Gastrocnemius medialis (tissue), 4 donors: ENCODE measurements at places on chromosomes 12 and 14. TPM values are rescaled to one million over a fixed set of nuclear protein-coding genes. Genes with fewer than 3 reads are reported as not detected.

GRCh38 chr14:104644656-104645378 lies 40.2 kb upstream of the TMEM179 start:
- H3K27ac ChIP-seq, result no peak overlapping the region
- H3K4me1 ChIP-seq, result no peaks in the 10 kb centered on the region
- H3K4me3 ChIP-seq, result no peak overlapping the region
- H3K27me3 ChIP-seq, result peaks cover 4% of the 10 kb centered on the region
- no peak for DNase-seq

DNA sequence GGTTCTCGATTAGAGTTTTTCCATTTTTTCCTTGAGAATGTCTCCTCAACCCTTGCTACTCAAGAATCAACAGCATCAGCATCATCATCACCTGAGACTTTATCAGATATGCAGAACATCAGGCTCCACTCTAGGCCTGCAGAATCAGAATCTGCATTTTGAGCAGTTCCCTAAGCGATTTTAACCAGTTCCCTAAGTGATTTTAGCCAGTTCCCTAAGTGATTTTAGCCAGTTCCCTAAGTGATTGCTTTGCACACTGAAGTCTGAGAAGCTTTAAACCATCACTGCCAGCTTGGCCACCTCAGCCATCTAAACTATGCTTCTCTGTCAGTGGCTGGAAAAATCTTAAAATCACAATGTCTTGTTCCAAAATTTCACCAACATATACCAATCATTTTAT lies 29.4 kb upstream of the SLC38A1 start:
- H3K4me1 ChIP-seq, result no peaks in the 10 kb centered on the region
- no peak overlapping the region for H3K4me3 ChIP-seq
- no peak overlapping the region for H3K27ac ChIP-seq
- H3K27me3 ChIP-seq, result no peaks in the 10 kb centered on the region

DNA sequence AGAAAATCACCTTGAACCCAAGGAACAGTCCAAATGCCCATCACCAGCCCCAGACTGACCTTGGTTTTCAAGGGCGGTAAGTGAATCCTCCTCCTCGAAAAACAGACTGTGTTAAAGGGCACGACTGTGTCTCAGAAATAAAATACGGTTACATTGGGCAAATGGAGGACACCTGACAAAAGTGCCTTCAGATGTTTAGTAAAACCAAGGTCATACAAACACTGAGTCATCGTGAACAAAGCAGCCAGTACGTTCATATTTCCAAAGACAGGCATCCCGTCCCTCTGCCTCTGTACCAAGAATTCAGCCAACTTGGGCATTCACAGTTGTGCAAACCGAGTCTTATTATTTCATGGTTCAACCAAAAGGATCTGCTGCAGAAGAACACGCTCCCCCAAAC lies 25.9 kb downstream of the FOXN3 start:
- H3K27ac ChIP-seq, result peak overlapping the region; percentile 80
- peak; percentile 69 for DNase-seq
- H3K36me3 ChIP-seq, result no peaks in the 10 kb centered on the region
- H3K4me1 ChIP-seq, result peaks cover 52% of the 10 kb centered on the region
- no peaks in the 10 kb centered on the region for H3K27me3 ChIP-seq

DNA sequence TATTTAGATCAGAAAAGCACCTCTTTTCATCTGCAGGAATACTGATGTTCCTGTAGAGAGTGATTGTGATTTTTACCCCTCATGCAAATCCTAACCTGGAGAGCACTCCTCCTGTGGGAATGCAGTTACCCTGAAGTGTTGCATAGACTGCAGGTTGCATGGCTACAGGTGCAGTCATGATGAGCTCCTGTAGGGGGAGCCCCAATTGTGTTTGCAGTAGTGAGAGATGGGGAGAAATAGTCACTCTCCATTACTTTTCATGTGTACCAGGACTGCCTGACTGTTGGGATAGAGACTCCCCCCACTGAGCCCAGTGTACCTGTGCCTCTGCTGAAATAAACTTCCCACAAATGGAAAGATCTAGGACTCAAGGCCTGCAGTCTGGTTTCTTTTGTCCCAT lies 1086.5 kb downstream of the SLC6A15 start:
- H3K27me3 ChIP-seq, result no peaks in the 10 kb centered on the region
- no peak overlapping the region for H3K4me3 ChIP-seq
- H3K27ac ChIP-seq, result no peak overlapping the region
- H3K4me1 ChIP-seq, result no peaks in the 10 kb centered on the region
- H3K36me3 ChIP-seq, result no peaks in the 10 kb centered on the region
- no peak for DNase-seq

GRCh38 chr12:9391815-9392214 lies 183.6 kb upstream of the PZP start:
- no peaks in the 10 kb centered on the region for H3K4me1 ChIP-seq
- H3K27me3 ChIP-seq, result no peaks in the 10 kb centered on the region
- no peaks in the 10 kb centered on the region for H3K36me3 ChIP-seq
- no peak overlapping the region for H3K4me3 ChIP-seq
- H3K27ac ChIP-seq, result no peak overlapping the region
- no peak for DNase-seq

- H3K4me3 ChIP-seq, result no peak overlapping the region
- no peaks in the 10 kb centered on the region for H3K4me1 ChIP-seq
- DNase-seq, result no peak
- H3K27ac ChIP-seq, result no peak overlapping the region
- no peaks in the 10 kb centered on the region for H3K36me3 ChIP-seq
Observed at GRCh38 chr12:127582074-127582473, 684.9 kb upstream of the TMEM132C start.

GRCh38 chr12:127941332-127941731 lies 325.6 kb upstream of the TMEM132C start:
- H3K36me3 ChIP-seq, result no peaks in the 10 kb centered on the region
- H3K27me3 ChIP-seq, result no peaks in the 10 kb centered on the region
- H3K4me1 ChIP-seq, result no peaks in the 10 kb centered on the region
- no peak for DNase-seq
- H3K27ac ChIP-seq, result no peak overlapping the region
- no peak overlapping the region for H3K4me3 ChIP-seq

GRCh38 chr12:23949348-23950209 lies at the start of gene SOX5:
Gene SOX5 (minus strand): TSS chr12:23949670. CDS start chr12:23949601, 69 bp downstream.
- H3K4me3 ChIP-seq, result peak within 1 kb of the TSS; percentile 47
- no peaks in the 10 kb centered on the region for H3K36me3 ChIP-seq
- no peak for DNase-seq
- peaks cover 4% of the 10 kb centered on the region for H3K4me1 ChIP-seq
- H3K27ac ChIP-seq, result no peak within 1 kb of the TSS

DNA sequence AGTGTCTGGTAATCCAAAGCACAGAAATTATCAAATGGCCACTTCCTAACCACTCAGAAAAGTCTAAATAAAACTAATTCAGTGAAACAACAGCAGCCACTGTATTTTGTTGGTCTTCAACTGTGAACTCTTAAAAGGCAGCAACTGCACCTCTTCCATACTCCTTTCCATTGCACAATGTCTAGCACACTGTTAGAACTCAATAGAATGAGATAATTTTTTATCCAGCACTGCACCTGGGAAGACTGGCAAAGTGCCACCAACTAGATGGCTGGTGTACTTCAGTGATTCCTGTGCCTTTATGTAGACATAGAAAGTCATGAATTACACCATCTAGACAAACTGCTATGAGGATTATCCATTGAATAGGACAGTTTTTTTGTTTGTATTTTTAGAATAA lies 26.2 kb downstream of the LGR5 start:
- H3K36me3 ChIP-seq, result no peaks in the 10 kb centered on the region
- no peak overlapping the region for H3K27ac ChIP-seq
- no peaks in the 10 kb centered on the region for H3K4me1 ChIP-seq
- DNase-seq, result no peak
- H3K27me3 ChIP-seq, result no peaks in the 10 kb centered on the region

GRCh38 chr12:75560167-75560566 lies 48.8 kb upstream of the KRR1 start:
- no peaks in the 10 kb centered on the region for H3K4me1 ChIP-seq
- H3K36me3 ChIP-seq, result no peaks in the 10 kb centered on the region
- H3K4me3 ChIP-seq, result no peak overlapping the region

EPYC gene
- total RNA-seq, result not detected

RTL1 gene
- not detected for total RNA-seq

IPO4 gene
- total RNA-seq, result 55.2 TPM

B4GALNT3 gene
- 0.20 TPM for total RNA-seq
